ENCODE measurements at places on chromosomes 13 and 19.

DNA sequence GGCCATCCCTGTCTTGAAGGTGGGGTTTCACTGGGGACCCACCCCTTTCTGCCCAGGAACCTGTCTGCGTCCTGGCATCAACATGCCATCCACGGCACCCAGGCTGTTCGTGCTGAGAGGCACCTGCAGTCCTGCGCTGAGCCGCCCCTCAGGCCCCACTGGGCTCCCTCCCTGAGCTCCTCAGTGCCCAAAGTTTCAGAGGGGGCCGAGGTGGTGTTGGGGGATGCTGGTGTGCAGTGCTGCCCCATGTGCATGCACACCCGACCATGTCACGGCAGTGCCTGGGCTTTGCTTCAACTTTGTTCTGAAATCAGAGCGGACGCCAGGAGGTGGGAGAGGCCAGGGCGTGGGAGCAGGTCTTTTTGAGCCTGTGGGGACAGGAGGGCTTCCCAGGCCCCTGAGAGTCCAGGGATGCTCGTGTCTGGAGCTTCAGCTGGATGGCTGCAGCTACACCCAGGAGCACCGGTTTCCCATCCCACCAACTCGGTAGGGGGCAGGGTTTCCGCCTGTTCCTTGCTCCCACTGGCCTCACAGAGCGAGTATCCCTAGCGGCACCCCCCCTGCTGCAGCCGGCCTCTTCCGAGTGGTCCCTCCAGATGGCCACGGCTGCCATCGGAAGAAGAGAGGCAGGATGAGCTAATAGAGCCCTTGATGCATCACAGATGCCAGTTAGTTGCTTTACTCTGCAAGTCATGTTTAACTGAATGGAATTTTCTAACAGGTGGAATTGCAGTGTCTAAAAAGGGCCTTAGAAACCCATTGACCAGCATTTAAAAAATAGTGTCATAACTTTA lies 44.0 kb downstream of the WDFY2 start:
- no peak for DNase-seq

DNA sequence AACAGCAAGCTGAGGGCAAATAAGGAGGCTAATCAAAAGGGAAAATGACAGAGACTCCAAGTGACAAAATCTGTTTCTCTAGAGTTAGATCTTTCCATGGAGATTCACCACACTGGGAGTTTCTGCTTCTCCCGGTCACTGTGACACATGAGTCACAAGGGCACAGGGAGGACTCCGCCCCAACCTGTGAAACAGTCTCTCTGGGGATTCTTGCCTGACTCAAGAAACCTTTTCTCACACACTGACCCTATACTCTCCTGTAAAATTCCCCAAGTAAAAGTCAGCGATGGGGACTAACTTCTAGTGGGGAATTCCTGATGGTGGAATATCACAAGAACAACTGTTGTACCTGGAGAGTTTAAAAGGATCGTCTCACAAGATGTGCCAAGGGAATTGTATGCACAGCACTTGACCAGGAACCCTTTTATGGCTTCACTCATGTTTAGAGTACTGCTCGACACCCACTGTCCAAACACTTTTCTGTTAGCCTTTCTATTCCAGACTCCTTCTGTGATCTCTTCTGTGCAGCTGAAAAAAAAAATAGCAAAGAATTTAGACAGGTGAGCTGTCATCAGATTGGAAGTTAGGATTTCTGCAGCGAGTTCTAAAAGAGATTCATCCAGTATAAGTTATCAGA lies 46.8 kb upstream of the URAD start:
- no peak for DNase-seq

DNA sequence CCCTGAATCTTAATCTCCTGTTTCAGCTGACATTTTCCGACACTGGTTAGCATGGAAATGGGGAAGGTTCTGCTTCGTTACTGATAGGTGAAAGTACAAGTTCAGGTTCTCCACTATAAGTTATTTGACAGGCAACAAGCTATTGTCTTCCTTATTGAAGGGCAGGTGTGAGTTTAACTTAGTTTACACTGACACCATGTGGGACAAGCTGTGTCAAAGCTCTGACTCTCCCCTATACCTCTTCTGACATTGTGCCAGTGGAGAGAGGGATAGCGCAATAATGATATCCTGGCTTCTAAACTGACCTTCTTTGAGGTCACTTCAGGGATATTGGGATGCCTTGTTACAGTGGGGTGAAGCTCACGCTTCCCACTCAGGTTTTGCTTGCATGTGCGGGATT lies 587.0 kb upstream of the SLITRK5 start:
- no peak for DNase-seq

DNA sequence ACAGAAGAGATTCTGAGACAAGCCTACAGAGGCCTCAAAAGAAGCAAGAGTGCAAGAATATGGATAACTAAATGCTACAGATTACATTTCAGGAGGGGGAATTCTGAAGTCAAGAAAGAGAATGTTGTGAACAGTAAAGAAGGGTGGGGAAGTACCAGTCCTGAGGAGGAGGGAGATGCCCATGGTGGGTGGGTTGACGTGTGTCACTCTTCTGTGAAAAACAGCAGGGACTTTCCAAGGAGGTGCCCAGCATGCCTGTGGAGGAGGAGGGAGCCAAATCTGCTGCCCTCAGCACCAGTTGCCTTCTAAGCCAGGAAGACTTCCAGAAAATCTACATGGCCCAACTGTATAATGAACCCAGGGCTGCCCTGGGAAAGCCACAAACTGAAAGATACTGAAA lies 87.7 kb downstream of the SGCG start:
- DNase-seq = no peak

GRCh38 chr13:73220966-73221720 lies 162.3 kb downstream of the KLF5 start:
- no peak for DNase-seq

- no peak for DNase-seq
These were observed 29.2 kb upstream of the TM9SF2 start for GRCh38 chr13:99472122-99472440.

GRCh38 chr13:74062933-74063332 lies 71.3 kb downstream of the KLF12 start:
- DNase-seq = no peak

DNA sequence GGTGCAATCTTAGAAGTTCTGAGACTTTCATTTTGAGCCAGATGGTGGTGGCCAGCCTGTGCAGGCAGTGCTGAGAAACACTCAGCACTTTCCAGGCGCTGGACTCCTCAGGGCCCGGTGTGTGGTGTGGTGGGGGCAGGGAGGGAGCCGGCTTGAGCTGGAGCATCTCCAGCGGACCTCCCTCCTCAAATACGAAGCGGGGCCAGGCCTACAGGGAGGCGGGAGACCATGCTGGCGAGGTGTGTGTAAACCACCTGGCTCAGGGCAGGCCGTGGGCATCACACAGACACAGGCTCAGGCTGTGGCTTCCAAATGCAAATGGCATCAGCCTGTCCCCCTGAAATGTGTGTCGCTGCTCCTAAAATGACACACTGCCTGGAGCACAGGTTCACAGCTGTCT lies 33.3 kb upstream of the RANBP3 start:
- DNase-seq = no peak

DNA sequence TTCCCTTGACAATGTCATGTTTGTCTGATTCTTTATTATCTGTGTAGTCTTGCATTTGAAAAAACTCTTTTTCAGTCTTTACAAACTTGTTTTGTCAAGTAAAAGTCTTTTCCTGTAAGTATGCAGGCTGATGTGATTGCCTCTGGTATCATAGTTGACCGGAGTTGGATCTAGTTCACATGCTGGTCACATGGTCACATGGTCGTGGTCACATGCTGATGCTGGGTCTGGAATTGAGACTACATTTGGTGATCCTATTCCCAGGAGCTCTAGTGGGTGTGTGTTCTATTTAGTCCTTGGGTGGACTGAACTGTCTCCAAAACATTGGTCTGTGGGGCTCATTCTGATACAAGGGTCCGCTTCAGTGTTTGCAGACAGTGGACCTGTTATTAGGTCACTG lies 1798.8 kb upstream of the PRR20A start:
- DNase-seq = no peak

- no peak for DNase-seq
These were observed 2.2 kb downstream of the IL11 start for GRCh38 chr19:55368106-55368505.
